ENCODE measurements at places on chromosomes 5 and 9.

GRCh38 chr5:136012041-136012804 lies 16.6 kb upstream of the TGFBI start:
- DNase-seq, result no peak

- DNase-seq, result peak; percentile 81
Observed at GRCh38 chr9:137760426-137760825, 117.2 kb upstream of the CACNA1B start.

DNA sequence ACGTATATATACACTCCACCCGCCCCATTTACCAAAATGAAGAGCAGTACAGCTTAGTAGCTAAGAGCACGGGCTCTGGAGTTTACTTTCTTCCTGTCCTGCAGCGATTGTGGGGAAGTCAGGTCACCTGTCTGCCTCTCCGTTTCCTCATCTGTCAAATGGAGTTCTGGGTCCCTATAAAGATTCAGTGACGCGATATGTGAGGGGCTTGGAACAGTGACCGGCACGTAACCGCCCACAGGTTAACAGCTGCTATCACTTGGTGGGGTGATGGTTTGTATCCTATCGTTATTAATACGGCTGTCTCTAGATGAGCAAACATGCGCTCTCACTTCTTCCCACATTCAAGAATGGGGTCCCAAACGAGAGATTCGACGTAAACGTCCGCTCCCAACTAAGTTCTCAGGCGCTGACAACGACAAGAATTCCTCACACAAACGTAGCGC lies 426 bp downstream of the FAM114A2 start:
- DNase-seq, result peak; percentile 71

GRCh38 chr5:163163858-163164257 lies 273.5 kb upstream of the CCNG1 start:
- DNase-seq, result no peak

DNA sequence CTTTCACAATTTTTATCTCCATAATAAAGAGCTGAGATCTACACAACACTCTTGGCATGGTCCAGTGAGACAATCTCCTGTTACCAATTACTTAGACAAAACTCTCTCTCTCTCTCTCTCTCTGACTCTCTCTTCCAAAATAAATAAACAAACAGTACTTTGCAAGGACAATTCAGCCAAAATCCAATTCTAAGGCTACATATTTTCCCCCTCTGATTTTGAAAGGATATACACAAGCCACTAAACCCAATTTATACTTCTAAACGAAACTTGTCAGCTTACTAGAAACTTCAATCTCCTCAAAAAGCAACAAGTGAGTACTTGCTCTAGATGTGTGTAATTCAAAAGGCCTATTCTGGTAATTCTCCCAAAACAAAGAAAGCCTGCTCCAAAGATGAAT lies 26.3 kb upstream of the TNPO1 start:
- no peak for DNase-seq

GRCh38 chr9:38228331-38229103 lies 159.5 kb upstream of the SHB start:
- no peak for DNase-seq

GRCh38 chr5:167725741-167726140 lies 565.7 kb upstream of the WWC1 start:
- DNase-seq, result no peak

DNA sequence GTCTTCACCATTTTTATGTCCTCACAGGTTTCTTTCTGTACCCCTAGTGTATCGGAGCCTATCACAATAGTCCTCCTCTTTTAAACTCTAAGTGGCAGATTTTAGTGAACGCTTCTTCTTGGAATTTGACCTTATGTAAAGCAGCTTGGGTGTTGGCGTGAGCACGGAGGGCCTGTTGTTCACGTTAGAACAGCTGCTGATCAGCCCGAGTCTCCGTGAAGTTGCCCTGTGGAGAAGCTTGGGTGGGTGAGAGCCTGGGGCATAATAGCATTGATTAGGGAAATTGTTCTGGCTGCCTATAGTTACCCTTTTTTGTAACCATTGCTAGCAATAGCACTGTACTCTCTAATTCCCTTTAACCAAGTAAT lies 167.0 kb upstream of the OTULINL start:
- no peak for DNase-seq

DNA sequence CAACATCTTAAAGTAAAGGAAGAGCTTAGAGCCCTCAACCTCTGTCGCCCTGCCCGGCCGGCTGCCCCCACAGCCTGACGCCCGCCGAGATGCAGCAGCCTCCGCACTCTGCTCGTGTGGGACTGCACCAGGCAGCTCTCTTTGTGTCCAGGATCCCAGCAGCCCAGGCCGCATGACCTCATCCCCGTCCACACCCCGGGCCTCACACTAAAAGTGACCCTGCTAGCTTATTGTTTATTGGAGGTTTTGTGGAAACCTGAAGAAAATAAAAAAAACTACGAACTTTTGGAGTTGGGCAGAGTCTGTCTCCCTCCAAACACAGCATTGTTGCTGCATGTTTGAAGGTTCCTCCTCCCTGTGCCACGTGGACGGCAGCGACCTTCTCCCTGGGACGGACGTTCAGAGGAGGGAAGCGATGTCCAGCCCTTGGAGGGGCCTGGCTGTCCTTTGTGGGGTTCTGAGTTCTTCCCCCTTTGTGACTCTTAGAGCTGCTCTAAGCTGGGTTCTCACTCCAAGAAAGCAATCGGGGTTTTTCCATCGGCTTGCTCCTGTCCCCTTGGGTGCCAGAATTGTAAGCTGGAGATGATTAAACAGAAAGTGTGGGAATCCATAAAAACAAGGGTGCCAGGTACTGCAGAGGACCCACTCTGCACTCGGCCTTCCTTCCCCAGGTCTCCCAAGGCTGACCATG lies 103.5 kb upstream of the COL5A1 start:
- DNase-seq, result no peak

GRCh38 chr9:92550765-92551164 lies 15.0 kb upstream of the ECM2 start:
- no peak for DNase-seq

All from spleen (tissue), 13 donors.